NCI-H526 treated with DMSO at 0.1 percent for 48 hours (cell line): ENCODE measurements at places on chromosomes 4 and X.

- DNase-seq: no peak
Observed at GRCh38 chr4:16992566-16993225, 94.3 kb upstream of the LDB2 start.

DNA sequence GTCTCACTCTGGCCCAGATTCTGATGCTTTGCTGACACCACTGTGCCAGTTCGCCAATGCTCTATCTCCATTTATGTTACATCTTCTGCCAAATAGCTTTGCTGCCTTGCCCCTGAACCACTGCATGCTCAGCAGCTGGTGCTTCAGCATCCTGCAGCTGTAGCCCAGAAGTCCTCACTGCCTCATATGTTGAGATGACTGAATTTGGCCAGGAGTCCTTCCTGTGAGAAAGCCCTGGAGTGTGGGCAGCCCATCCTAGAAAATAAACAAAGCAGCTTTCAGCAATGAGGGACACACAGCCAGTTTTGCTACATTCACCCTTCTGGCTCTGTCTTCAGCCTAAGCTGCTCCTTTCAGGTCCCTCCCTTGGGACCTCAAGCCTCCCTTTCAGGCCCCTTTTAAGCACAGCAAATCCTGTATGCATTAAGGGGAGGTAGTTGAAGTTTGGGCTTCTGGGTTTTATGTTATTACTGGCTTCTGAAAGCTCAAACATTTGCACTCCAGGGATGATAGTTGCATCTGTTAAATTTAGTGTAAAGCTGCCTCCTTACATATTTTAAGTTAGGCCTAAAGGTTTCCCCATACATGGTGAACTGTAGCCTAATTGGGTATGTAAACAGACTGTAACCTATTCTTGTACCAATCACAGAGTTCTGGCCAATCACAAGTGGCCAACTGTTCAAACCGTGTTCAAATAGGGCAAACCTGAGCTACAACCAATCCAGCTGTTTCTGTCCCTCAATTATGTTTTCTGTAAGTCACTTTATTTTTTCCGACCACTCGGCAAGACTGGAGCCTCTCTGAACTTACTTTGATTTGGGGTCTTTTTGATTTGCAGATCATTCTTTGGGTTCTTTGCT, 2.1 kb upstream of the TMEM165 start:
- no peak for DNase-seq

- DNase-seq: no peak
Observed at GRCh38 chr4:159145318-159145991, 42.6 kb downstream of the RAPGEF2 start.

DNA sequence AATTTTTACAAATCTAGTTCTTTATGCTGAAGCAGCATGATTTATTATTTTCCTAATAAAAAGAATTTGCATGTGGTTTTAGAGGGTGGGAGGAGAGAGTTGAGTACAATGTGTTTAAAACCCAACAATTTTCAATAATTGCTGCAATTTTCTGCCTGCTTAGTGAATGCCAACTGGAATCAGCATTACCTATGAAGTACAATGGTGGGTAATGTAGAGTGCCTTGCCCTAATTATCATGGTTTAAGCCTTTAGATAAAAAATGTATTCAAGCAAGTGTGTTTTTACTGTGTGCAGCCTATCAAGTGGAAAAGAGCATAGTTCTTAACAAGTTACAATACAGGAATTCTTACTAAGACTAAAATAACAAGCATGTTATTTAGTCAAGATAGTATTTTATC, 77.9 kb upstream of the ANKRD50 start:
- DNase-seq: no peak

DNA sequence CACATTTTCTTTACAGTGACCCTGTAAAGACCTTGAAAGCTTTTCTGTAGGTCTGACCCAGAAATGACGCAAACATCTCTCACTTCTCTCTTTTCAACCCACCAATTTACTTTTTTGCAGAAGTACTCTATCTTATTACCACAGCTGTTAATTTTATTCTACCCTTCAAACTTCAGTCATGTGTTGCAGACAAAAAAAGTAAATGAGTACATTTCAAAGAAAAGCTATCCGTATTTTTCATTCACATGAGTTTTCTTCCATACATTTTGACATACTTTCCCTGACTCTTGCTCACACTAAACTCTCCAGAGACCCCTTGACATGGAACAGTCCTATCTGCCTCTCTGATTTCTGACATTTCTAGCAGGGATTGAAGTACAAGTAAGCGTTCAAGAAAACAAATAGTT, 51.7 kb downstream of the SLC7A11 start:
- DNase-seq: no peak

- no peak for DNase-seq
Observed at GRCh38 chr4:156228676-156229075, 275.0 kb upstream of the CTSO start.

GRCh38 chrX:136999024-136999423, 34.8 kb downstream of the GPR101 start:
- DNase-seq: no peak

DNA sequence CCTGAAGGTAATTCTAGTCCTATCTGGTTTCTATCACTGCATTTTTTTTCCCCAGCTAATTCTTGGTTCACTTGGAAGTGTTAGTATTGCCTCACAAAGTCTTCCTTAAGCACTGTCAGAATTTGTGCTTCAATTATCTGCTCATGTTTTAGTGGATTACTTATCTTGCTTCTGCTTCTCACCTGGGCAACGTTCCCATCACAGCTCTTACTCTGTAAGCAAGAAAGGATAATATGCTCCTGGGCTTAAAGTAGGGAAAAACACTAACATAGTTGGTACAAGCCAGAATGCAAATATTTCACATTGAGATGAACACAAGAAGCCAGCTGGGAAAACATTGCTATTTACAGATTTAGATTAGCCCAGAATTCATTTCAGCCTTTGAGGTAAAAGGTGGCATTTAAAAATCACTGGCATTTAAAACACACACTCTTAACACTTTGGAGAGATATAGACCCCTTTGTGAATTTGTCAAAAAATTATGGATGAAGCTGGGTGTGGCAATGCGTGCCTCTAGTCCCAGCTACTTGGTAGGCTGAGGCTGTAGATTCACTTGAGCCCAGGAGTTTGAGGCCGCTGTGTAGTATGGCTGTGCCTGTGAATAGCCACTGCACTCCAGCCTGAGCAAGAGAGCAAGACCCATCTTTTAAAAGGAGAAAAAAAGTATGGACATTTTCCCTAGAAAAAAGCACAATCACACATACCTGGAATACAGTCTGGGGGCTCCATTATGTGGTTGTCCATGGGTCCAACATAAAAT, 6.6 kb upstream of the PTPN13 start:
- peak; percentile 7 for DNase-seq

- no peak for DNase-seq
Observed at GRCh38 chr4:109649872-109650271, 53.4 kb downstream of the CASP6 start.

- no peak for DNase-seq
Observed at GRCh38 chrX:56343219-56343618, 111.1 kb downstream of the KLF8 start.

DNA sequence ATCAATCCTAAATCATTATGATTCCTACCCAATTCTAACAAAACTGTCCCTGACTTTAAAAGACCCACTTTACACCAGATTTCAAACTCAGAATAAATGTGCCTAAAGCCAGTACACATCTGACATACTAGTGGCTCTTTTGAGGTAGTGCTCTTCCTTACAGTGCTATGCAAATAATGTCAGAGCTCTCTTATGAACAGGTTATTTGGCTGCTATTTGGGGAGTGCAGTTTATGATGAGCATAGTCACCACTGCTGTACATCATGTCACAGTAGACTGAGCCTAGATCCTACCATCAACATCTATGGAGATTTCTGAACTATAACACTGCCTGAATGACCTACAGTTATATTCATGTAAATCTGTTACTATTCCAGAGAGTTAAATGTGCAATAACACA, 50.4 kb upstream of the PAGE5 start:
- DNase-seq: no peak

DNA sequence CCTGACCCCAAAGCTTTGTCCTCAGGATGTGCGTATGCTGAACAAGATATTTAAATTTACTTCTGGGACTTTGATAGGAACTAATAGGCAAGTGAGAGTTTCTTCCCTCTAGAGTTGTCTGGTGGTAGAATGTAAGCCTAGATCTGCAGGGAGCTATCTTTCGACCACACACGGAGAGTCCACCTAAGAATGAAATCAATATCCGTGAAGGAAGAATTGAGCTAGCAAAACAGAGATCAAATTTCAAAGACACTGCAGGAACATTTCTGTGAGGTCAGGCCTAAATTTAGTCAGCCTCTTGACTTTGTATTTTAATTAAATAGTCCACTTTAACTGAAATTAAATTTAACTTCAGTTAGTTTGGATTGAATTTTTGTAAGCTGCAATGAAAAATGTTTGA, 871.3 kb downstream of the RAB28 start:
- no peak for DNase-seq

GRCh38 chr4:52197306-52197705, 146.2 kb downstream of the SPATA18 start:
- DNase-seq: no peak

DNA sequence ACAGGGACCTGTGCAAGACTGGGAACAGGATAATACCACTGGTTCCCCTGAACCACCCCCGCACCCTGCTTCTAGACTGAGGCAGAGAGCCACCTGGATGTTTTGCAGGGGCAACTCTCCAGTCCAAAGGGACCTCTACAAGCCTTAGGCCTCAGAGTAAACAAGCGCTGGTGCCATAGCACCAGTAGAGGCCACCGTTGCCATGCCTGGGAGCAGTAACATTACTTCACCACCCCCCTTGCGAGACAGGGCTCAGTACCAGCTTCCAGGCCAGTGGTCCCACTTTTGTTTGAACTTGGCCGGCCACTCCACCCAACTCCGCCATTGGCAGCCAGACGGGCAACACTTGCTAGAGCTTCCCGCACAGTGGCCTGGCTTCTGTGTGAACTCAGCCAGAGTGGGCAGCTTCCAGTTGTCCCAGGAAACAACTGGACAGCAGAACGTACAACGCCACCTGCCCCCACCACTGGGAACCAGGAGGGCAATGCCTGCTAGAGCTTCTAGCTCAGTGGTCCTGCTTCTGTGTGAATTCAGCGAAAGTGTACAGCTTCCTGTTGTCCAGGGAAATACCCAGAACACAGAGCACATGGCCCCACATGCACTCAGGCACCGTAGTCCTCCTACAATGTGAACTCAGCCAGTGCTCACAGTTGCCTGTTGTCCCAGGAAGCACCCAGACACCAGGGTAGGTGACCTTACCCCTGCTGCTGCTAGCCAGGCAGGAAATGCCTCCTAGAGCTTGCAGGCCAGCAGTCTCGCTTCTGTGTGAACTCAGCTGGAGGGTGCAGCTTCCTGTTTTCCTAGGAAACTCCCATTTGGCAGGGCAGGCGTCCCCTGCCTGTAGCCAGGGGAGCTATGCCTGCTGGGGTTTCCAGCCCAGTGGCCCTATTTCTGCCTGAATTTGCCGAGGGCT, 39.9 kb upstream of the PCDH19 start:
- no peak for DNase-seq

GRCh38 chrX:70105229-70105628, 28.0 kb upstream of the IGBP1 start:
- no peak for DNase-seq

DNA sequence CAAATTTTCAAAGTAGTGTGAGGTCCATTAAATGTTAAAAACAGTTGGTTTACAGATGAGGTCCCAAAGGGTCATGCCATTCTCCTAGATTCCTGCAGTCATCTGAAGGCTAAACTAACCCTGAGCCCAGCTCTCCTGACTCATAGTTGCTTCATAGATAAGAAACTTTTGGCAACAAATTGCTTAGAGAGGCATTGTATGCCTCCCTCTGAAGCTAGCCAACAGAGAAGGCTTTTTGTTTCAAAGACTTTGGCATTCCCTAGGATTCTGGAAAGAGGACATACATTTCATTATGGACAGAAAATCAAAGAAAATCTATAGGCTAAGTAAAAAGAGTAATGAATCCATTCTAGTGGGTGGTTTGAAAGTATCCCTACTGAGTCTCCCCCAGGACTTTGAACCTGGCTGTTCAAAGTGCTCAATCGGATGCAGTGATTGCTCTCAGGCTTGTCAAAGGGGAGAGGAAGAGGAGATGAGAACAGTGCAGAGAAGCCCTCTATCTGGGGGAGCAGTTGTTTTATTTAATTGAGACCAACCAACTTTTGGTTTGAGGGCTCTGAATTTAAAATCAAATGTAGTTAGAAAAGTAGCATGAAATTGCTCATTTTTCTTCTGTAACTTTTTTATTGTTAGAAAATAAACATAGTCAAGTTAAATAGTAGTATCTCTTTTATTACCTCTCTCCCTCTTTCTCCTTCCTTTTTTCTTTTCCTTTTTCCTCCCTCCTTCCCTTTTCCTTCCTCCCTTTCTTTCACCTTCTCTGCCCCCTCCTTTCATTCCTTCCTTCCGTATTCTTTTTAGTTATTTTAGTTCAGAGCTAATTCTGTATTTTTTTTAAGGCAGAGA, 72.3 kb upstream of the ZNF518B start:
- no peak for DNase-seq

GRCh38 chr4:80913381-80913780, 117.1 kb upstream of the BMP3 start:
- DNase-seq: no peak

DNA sequence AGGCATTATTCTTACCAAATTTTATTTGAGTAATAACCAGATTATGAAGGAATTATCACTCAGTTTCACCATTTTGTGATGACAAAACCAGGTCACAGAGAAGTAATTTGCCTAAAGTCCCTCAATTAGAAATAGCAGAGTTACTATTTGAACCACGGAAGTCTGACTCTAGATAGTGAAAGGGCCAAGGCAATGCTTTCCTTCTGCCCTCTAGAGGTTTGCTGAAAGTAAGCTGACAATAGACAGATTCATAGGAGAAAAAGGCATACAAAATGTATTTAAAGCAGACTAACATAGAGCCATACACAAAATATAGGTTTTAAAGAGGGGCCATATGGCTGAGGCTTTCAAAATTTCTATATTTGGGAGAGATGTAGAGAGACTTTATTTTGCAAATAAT, 43.1 kb downstream of the CXXC4 start:
- no peak for DNase-seq

- DNase-seq: no peak
Observed at GRCh38 chr4:88600176-88600838, 8.0 kb downstream of the HERC3 start.

- DNase-seq: no peak
Observed at GRCh38 chr4:34486461-34487363, 1757.6 kb downstream of the ARAP2 start.

GRCh38 chr4:15234856-15235126, 193.0 kb upstream of the C1QTNF7 start:
- no peak for DNase-seq

GRCh38 chr4:60944060-60944459, 256.1 kb upstream of the ADGRL3 start:
- DNase-seq: no peak

DNA sequence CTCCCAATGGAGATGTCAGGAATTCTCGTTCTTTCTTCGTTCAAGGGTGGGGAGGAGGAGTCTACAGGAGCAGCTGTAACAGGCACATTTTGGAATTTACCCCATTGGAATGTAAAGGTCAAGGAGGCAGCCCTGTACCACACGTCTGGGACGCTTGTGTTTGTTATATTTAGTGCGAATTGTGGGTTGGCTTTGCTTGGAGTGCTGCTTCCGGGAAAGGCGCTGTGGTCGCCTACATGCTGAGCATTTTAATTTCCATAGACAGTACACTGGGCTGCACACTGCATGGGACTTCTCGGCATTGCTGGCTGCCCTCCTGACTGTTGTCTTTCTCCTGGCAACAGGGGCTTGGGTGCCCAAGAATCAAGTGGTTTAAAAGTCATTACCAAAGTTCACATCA, 12.8 kb downstream of the GYG2 start:
- no peak for DNase-seq
